Mammary microvascular endothelial cell (primary cell): ENCODE measurements at places on chromosomes 1 and 21. TPM values are rescaled to one million over a fixed set of nuclear protein-coding genes. Genes with fewer than 3 reads are reported as not detected.

The FCRL2 gene
- total RNA-seq, result not detected in 2 replicates

The ERG gene
- total RNA-seq, result 62.9 and 65.4 TPM in 2 replicates

The CASQ1 gene
- not detected in 2 replicates for total RNA-seq

The MAP3K6 gene
- 16.9 and 20.6 TPM in 2 replicates for total RNA-seq
